ENCODE measurements at places on chromosomes 3 and 15.

- DNase-seq: no peak
These were observed 24.7 kb downstream of the XPC start for GRCh38 chr3:14153663-14154062.

GRCh38 chr3:112351036-112351435 is 18.1 kb downstream of the CD200 start:
- no peak for DNase-seq

DNA sequence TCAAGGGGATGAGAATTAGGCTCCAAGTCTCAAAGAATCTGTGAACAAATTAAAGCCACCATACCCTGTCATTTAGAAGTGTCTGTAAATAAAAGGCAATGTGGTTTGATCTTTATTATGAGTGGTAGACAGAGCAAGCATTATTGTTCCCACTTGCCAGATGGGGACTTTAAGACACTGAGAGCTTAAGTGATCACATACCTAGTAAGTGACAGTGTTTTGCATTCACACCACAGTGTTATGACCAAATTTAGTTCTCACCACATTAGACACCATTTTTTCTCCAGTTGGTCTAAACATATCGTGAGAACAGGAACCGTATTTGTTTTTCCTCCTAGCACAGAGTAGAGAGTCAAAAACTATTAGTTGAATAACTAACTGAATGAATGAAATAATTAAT is 13.2 kb upstream of the ZBED2 start:
- DNase-seq: no peak

- no peak for DNase-seq
These were observed 24.3 kb upstream of the PTX3 start for GRCh38 chr3:157412323-157412855.

DNA sequence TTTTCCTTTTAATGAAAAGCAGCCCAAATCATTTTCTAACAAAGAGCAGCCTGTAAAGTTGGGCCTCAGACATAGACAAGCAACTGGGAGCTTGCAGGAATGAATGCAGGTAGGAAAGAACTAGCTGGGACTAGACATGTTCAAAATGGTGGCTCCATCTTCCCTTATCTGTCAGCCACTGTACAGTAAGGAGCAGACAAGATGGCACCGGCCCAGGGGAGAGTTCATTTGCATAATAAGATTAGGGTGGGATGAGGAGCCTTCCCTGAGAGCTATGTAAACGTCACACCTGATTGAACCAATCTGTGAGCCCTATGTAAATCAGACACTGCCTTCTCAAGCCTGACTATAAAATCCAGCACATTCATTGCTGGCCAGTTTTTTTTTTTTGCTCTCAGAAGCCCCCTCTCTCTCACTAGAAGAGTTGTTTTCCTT is 59.7 kb upstream of the GK5 start:
- DNase-seq: no peak

- DNase-seq: no peak
These were observed 64.4 kb downstream of the GAP43 start for GRCh38 chr3:115687721-115688120.

- no peak for DNase-seq
These were observed 372.1 kb upstream of the NR2F2 start for GRCh38 chr15:95958382-95958781.

GRCh38 chr3:179558742-179559364 is 3.9 kb upstream of the ACTL6A start:
- DNase-seq: peak; percentile 28

DNA sequence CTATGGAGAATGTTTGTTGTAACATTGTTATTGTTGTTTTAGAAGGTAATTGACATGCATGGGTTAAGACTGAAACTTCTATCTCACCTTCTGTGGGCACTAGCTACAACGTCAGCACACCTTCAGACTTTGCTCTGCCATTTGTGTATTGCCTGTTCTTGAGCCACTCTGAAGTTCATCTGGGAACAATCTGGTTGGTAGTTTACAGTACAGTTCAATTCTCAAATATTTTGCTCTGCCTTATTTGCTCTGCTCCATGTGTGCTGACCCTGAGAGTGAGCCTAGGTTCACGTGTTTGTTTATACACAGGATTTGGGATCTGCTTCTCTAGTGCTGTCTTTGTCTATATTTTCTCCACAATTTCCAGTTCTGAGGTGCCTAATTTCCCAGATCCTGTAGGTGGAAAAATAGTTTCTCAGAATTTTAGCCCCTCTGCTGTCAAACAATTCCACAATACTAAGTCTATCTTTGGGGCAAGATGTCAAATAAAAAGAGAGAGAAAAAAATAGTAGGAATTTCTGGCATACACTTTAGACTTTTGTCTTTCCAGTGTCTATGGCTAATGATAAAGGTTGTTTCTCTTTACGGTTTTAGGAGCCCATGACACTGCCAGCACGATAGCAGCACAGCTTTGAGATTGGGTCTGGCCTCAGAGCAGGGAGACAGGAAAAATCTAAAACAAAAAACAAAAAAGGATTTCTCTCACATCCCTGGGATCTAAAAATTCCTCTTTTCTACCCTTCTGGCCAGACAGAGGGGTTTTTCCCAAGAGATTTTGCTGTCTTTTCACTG is 721.4 kb downstream of the VGLL3 start:
- no peak for DNase-seq

DNA sequence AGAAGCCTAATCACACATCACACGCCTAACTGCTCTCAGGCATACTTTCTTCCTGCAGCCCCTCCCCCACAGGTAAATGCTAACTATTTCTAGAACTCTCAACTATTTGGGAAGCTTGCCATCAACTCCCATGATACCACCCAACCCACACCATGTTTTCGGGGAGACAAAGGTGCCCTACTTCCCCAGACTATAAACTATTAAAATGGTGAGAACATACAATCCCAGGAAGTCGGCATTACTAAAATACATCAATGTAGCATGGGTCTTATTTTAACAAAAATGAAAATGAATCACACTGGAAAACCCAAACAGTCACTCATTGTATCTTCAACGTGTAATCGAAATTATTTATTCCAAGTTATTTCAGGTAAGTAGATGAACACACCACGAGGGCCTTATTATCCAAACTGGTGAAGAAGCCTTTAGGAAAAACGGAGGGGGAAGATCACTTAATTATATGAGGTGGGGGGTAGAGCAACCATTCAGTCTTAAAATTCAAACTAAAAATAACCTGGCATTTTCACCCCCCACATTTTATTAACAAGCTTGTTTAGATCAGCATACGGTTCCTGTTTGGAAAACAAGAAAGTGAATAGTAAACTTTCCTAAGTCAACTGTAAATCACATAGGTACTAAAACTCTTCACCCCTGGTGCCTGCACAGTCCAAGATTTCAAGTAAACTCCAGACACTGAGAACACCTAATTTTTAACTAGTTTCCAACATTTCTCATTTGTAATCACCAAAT is 1.9 kb downstream of the TBL1XR1 start:
- DNase-seq: no peak

GRCh38 chr15:54638666-54639065 is 558.1 kb downstream of the RSL24D1 start:
- DNase-seq: no peak

DNA sequence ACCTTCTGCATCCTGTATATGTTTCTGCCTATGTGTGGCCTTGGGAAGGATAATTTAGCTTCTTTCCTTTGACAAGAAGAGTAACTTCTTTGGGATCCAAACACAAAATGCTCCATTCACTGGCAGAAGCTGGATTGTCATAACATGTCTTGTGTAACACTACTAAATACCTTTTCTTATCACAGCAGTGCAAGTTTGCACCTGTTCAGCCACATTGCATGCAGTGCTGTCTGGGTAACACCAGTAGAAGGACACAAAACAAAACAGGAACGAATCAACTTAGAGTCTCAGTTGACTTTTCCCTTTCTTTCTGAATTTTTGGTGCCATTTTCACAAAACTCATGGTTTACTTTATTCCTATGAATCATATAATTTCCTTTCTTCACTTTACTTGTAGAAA is 43.6 kb upstream of the TNIK start:
- no peak for DNase-seq

DNA sequence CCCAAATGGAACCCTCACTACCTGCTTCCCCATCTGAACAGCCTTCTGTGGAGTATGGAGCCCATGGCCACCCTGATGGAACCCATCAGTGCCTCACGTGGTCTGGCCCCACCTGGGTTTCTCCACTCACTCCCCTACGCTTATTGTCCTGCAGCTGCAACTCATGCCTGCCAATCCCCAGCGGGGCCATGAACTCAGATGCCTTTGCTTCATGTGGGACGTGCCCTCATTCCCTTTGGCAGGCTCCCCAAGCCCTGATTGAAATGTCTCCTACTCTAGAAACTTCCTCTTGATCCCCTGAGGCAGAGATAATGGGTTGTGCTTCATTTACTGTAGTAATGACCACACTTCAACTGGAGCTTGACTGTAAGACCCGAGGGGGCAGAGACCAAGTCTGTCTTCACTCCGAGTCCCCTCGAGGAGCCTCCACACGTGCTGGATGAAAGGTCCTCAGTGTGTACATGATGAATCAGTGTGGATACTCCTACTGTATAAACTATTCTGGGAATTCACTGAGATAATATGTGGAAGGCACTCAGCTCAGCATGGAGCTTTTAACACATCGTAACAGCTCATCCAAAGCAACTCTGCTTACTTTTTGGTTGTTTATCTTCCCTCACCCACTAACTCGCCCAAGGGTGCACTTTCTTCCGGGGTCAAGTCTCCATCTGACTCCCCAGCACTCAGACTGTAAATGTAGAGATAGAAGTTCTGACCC is 232.8 kb upstream of the BHLHE40 start:
- no peak for DNase-seq

DNA sequence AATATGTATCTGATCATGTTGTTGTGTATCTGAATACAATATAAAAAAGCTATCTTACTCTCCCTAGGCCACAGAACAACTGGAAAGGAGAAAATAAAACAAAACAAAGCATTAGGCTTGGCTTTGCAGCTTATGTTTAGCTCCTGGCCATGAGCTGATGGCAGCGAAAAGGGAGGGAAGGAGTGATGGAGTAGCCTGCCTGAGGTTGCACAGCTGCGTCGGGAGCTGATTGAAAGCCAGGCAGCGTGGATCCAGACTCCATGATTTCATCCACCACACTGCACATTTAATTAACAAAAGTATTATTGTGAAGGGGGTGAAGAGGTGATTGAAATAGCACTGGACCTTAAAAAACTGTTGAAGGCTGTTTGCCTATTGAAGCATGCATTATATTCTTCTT is 212.2 kb downstream of the GABRG3 start:
- DNase-seq: no peak

- DNase-seq: no peak
These were observed 196.9 kb downstream of the CLSTN2 start for GRCh38 chr3:140131895-140132294.

DNA sequence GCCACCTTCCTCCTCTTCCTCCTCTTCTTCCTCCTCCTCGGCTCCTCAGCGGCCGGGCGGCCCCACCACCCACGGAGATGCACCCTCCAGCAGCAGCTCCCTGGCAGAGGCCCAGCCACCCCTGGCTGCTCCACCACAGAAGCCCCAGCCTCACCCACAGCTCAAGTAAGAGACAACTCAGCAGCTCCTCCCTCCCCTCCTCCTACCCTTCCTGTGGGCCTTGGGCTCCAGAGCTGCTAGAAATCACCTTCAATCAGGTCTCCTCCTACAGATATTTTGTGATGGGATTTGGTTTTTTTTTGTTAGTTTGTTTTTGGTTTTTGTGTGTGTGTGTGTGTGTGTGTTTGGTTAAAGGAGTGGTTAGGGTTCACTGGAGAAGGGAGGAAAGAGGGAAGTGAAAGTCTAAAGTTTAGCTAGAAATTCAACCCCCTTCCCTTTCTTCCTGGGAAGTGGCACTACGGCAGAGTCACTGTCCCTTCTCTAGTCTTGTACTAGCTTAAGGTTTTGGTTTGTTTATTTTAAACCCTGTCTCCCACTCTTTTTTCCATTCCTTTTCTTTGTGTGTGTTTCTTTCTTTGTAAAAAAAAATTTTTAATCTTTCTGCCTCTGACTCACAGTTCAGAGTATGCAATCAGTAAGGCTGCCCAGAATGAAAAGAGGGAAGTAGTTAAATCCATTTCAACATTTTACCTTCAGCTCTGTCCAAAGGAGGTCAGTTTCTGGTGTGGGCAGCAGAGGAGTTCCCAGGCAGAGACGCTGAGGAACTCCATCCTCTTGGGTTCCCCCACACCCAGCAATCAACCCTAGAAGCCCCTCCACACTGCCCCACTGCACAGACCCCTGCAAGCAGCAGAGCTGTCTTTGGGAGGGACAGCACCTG is 29.0 kb upstream of the TIMP4 start:
- no peak for DNase-seq

- no peak for DNase-seq
These were observed 14.8 kb upstream of the WNT5A start for GRCh38 chr3:55501905-55502304.

DNA sequence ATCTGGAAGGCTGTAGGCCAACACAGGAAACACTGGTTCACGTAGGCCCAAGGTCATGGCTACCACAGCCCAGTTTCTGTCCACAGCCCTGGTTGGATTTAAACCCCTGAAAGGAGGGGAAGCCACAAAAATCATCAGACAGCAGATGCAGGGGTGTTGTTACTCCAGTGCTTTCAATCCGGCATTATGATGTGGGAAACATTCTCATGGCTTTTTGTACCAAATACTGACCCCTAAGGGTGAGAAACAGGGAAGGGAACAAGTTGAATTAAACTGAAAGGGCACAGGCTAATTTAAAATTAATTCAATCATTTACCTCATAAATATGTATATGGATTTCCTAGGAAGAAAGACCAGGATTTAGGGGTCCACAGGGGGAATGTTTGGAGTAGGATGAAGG is 375.6 kb downstream of the CTNNB1 start:
- DNase-seq: no peak

GRCh38 chr3:106130384-106131198 is 261.8 kb upstream of the CBLB start:
- DNase-seq: peak; percentile 57

DNA sequence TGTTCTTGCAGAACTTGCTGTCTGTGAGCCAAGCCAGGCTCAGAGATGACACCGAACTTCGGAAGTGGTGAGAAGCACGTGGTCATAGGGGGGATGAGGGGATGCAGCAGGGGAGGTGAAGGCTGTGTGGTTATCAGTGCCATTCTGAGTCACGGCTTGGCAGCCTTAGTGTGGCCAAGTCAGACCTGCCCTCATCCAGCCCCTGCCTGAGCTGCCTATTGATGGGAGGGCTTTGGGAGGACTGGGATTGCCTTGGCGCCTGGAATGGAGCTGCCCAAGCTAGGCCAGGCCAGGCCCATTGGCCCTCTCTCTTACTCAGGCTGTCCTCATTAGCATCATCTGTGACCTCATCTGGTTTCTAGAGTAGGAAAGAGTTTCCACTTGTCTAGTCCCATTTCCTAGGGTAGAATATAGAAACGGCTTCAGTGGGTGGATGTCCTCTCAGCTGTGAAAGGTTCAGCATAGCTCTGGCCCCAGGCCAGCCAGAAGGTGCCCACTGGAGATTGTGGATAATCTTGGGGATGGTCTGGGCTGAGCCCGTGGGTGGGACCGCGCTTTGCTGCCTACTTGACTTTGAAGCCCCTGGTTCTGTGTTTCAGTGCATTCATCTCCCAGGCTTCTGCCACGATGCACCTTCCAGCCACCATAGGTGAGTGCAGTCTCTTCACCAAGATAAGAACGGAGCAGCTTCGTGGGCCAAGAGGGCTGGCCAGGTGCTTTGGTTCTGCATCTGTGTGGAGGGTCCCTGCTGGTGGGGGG is 7.2 kb downstream of the FAH start:
- no peak for DNase-seq

GRCh38 chr15:77907824-77908751 is 169.4 kb downstream of the TBC1D2B start:
- no peak for DNase-seq
